ENCODE measurements at places on chromosomes 1 and 21.

DNA sequence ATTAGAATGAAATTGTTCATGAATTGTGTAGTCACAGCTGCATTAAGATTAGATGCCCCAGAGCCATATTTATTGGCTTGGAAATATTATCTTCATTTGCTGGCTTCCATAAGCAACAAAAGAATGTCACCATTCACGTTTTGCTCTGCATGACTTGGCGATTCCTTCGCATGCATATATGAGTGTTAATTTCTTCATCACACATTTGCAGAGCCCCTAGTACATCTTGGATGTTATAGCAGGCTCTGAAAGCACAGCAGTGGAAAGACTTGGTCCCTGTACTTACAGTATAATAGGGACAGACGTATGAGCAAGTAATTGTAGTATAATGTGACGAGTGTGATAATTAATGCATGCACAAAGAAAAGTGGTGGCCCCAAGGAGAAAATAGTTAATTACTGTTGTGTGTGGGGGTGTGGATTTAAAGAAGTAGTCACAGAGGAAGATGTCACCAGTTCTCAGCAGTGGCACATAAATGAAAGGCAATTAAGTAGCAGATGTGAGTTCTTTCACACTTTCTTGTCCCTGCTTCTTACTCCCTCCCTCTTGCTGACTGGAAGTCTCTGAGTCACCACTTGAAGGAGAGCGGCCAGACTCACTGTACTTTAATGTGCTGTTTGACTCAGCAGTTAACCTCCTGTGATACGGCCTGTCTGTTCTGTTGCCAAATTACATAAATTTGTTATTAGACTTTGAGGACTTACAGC is 21.0 kb downstream of the S100A10 start:
- peak; percentile 28 for DNase-seq

DNA sequence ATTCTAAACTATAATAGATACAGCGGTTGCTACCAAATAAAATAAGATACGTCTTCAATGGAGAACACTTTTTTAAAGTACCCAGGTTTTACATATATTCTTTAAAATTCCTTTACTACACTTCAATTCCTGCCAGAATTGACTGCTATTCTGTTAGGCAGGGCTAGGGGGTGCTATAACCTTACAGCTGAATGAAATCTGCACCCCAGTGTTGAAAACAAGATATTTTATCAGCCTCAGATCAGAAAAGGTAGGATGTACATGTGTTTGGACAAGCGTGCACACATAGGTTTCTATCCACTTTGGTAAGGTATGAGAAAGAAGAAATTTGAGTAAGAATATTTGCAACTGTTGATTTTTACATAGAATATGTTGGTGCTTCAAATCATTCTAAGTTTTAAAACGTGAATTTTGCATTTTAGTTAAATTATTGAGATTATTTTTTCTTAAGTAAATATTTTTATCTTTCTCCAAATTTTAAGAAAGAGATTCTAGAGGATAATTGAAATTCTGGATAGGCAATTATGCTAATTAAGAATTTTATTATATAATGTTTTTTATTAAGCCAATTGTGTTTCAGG is 490.8 kb upstream of the ADGRL4 start:
- no peak for DNase-seq

- no peak for DNase-seq
These were observed 573 bp downstream of the TMEM234 start for GRCh38 chr1:32221581-32221979.

DNA sequence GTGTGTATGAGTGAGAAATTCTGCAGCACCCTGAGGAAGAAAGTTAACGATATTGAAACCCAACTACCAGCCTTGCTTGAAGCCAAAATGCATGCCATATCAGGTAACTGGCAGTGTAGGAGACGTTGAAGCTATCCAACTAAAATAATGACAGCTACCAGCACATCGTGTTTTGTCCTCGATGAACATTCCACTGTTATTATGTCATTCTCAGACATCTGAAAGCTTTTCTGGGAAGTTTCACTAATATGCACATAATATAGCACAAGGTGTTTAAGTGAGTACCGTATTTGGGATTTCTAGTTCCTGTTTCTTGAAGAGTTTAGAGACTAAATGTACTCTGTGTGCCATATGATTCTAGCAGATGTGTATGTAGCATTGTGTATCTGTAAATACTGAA is 173.5 kb downstream of the DISC1 start:
- DNase-seq = no peak

DNA sequence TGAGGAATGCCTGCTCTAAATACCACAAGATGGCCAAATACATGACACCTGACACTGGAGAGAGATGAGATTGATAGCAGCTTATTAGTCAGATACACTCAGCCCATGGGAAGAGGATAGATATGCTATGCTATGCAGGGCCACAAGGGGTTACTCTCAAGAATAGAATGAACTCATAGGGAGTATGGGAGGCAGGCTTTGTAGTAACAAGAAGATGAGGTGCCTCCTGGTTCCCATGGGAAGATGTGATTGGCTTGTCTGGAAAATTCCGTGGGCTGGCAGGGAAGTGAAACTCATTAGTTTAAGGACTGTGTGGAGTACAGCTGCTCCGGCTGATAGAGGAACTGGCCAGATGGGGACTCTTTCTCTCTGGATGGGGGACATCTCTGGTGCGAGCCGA is 16.5 kb downstream of the CCDC30 start:
- no peak for DNase-seq

GRCh38 chr1:112852276-112852675 is 103.7 kb downstream of the SLC16A1 start:
- no peak for DNase-seq

DNA sequence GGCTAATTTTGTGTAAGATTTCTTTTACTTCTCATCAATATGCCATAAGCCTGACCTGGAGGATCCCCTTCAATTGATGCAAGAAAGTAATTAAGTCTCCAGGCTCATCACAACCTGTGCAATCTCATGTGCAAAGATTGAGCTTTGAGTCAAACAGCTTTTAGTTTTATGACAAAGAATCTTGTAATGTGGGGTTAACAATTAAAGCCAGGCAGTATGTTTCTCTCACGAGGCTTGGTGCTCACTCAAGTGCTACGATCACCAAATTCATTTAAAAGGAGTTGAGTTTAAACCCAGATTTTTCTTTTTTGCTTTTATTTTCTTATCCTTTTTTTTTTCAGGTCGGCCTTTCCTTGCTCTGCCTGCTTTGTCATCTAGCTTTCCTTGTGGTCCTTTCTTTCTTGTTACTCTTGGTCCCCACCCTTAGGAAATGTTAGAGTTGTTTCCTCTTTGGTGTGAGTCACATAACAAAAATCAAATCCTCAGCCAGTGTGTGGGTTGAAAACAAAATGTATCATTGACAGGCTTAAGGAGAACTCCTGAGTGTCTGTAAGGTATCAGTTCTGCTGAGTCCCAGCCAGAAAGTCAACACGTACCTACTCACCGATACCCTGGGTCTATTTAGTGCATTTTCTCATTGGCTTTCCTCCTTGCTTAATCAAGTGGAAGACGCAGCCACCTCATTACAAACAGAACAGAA is 1037.2 kb downstream of the ADGRL2 start:
- DNase-seq = no peak

DNA sequence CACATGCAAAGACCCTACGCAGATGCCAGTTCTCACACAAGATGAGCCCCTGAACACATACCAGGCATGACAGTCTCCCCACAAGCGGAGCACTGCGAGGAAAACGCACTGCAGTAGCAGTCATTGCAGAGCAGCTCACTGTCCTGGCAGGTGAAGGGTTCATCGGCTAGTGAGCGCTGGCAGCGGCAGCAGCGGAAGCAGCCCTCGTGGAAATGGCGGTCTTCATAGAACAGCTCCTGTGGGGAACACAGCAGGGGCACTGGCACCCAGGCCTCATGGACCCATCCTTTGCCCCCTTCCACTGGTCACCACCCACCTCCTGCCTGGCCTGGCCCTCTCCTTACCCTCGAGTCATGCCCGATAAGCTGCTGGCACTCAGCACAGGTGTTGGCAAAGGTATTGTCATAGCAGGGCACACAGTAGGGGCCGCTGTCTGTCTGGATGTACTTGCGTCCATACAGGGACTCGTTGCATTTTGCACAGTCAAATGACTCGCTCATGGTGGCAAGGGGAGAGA is 6.3 kb downstream of the FHL3 start:
- DNase-seq = no peak

DNA sequence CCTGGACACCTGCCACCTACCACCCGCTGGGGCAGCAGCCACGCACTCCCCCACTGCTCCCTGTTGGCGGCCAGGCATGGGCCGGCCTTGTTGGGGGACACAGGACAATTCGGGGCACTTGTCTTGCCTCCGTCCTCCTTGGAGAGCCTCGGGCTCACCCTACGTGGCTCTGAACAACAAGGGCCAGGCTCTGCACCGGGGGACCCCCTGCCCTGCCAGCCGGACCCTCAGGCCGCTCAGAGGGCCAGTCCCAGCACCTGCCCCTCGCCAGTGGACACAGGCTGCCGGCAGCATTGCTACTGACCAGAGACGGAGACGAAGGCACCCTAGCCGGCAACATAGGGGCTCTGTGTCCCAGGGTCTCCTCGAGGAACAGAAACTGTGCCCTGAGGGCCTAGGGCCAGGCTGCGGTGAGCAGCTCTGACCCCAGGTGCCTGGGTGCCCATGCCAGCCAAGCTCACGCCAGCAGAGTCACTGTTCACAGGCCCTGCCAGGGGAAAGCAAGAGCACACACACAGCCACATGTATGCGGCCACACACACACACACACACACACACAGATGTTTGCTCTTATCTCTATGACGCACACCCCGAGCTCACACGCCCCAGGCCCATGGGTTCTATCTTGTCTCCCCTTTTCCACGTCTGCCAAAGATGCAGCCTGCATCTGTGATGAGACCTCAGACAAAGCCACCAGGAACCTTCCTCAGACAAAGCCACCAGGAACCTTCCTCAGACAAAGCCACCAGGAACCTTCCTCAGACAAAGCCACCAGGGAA is 45.9 kb downstream of the MORN1 start:
- DNase-seq = no peak

- DNase-seq = no peak
These were observed 47.9 kb downstream of the LAMC1 start for GRCh38 chr1:183070923-183071618.

- DNase-seq = no peak
These were observed 37.6 kb downstream of the NVL start for GRCh38 chr1:224292419-224292818.

DNA sequence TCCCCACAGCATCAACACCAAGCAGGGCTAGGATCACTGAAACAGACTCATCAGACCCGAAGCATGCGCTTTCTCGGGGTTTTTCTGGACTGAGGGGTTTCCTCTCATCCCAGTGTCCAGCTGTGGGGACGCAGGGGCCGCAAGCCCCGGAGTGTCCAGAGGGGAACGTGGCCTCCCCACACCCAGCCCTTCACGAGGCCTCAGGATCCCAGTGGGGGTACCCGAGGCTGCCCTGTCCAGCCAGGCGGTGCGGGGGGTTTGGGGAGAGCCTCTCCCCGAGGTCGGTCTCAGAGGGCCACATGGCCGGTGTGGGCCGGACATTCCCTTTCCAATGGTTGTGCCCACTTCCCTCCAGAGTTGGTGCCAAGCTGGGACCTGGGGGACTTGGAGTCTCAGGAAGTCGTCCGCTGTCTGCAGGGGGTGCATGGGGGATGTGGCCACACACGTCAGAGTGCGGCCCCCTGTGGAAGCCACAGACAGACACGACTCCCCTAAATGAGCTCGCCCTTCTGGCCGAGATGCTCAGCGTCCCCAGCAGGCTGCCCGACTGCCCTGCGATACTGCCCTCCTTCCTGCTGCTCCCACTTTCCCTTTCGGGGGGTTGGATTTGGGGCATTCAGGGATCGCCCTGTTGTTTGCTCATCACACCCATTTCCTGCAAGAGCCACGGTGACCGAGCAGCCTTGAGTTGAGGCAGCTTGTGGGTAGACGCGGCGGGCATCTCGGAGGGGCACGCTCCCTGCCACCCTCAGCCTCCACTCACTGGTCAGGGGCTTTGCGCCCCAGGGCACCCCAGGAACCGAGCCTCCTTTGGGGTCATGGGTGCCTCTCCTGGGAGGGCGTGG is 4.1 kb downstream of the COL6A1 start:
- no peak for DNase-seq

GRCh38 chr1:168261390-168261789 is 19.3 kb upstream of the TBX19 start:
- no peak for DNase-seq

- DNase-seq = no peak
These were observed 11.6 kb downstream of the PKP1 start for GRCh38 chr1:201294876-201295275.

GRCh38 chr1:39239968-39240367 is 35.5 kb downstream of the MACF1 start:
- DNase-seq = no peak

DNA sequence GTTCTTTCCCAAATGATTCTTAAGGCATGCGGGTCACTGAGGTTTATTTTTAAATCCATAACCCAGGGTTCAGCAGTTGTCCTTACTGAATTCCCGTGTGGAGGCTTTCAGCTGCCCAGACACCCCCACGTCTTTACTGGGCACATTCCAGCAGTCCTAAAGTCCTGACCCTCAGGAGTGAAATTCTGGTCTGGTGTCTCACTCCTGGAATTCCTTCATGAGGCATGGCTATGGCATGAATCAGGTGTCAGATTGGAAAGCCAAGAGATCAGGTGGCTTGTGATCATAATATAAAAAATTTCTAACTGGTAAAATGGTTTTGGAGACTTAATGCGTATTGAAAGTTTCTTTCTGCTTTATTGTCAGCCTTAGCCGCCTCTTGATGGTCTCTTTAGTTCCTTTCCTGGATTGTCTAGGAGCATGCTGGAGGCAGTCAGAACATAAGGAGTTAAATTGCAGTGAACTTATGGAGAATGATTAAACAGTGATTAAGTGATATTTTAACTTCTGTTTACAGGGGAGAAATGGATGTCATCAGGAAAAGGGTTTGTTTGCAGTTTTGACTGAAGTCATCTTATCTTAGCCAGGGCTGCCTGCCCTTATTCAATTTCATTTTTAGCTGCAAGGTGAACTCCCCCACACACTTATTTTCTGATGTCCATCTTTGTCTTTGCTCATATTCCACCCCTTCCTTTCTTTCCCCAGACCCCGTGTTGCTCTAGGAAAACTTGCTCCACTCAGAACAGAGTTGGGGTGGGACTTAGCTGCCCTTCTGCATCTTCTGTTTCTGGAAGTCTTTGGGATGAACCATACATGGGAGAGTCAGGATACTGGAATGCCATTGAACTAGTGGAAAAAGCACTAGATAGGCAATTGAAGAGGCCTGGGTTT is 25.7 kb upstream of the MACF1 start:
- no peak for DNase-seq

- DNase-seq = no peak
These were observed 71.7 kb downstream of the NRIP1 start for GRCh38 chr21:14993115-14993514.

DNA sequence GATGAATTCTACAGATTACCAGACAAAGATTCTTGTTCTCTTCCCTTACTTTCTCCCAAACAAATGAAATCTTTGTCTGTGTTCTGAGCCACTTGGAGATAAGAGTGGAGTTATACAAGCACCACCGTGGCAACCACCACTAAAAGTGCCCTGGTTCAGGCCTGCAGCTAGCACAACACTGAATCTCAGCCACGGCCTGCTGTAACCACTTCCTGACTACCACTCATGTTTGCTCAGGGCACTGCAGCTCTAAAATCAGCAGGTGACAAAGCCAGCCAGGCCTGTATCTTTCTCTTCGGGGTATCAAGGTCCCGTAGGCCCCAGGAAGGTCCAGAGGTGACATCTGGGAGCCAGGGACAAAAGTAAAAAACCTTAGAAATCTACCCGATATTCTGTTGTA is 3.2 kb upstream of the OR2T6 start:
- no peak for DNase-seq
